Muscle of leg (tissue), 16 donors: ENCODE measurements at places on chromosomes 16 and 17. TPM values are rescaled to one million over a fixed set of nuclear protein-coding genes. Genes with fewer than 3 reads are reported as not detected.

DNA sequence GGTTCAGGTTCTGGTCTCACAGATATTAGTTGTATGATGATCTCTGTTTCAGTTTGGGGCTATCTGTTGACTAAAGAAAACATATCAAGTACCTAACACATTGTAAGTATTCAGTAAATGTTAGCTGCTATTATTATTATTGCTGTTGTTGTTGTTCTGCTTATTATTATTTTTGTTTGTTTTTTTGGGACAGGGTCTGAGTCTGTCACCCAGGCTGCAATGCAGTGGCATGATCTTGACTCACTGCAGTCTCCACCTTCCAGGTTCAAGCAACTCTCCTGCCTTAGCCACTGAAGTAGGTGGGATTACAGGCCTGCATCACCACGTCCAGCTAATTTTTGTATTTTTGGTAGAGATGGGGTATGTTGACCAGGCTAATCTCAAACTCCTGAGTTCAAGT is 44.5 kb downstream of the ARHGAP17 start:
- H3K36me3 ChIP-seq, result peaks cover 77% of the 10 kb centered on the region
- H3K4me1 ChIP-seq, result peaks cover 3% of the 10 kb centered on the region
- no peak overlapping the region for H3K4me3 ChIP-seq

- no peaks in the 10 kb centered on the region for H3K27me3 ChIP-seq
- DNase-seq, result no peak
- peaks cover 13% of the 10 kb centered on the region for H3K4me1 ChIP-seq
- H3K36me3 ChIP-seq, result no peaks in the 10 kb centered on the region
- no peak overlapping the region for H3K4me3 ChIP-seq
- no peak overlapping the region for H3K27ac ChIP-seq
These were observed 30.7 kb downstream of the WWOX start for GRCh38 chr16:78130083-78130608.

The ABCA10 gene
- total RNA-seq, result 10.2 TPM

The NQO1 gene
- 8.2 TPM for total RNA-seq

The ENPP7 gene
- not detected for total RNA-seq

The DNASE1L2 gene
- 0.89 TPM for total RNA-seq
